ENCODE measurements at places on chromosomes 16 and 17. TPM values are rescaled to one million over a fixed set of nuclear protein-coding genes. Genes with fewer than 3 reads are reported as not detected.

GRCh38 chr17:14919631-14920213 is 345.4 kb downstream of the PMP22 start:
- no peak for DNase-seq

DNA sequence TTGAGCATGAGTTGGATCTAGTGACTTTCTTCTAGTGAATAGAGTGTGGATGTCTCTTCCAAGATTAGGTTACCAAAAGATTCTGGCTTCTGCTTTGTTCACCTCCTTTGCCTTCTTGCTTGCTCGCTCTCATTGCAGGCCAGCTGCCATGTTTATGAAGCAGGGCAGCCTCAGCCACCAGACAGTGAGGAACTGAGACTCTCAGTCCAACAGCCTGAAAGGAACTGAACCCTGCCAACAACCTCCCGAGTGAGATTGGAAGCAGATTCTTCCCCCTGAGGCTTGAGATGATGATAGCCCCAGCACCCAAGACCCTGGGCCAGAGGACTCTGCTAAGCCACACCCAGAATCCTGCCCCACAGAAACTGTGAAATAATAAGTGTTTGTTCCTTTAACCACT is 48.4 kb downstream of the NOG start:
- DNase-seq: no peak

GRCh38 chr16:64991001-64991400 is 130.9 kb downstream of the CDH11 start:
- DNase-seq: no peak

- DNase-seq: no peak
These were observed 10.0 kb upstream of the NOS2 start for GRCh38 chr17:27810211-27810901.

DNA sequence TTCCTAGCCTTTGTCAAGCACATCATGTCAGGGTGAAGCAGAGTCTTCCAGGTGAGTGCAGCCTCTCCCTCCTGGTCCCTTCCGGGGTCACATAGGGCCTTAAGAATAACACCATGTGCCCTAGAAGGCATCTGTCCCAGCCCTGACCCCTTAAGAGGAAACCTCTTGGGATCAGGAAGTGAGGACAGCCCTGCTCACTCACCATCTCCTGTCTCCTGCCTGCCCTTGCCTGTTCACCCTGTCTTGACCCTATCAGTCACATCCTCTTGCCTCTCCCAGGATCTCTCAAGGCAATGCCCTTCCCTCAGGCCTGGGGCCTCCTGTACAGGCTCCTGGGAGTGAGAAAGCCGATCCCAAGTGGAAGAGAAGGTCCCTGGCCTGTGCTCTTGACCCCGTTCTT is 13.9 kb downstream of the MYL4 start:
- DNase-seq: no peak

DNA sequence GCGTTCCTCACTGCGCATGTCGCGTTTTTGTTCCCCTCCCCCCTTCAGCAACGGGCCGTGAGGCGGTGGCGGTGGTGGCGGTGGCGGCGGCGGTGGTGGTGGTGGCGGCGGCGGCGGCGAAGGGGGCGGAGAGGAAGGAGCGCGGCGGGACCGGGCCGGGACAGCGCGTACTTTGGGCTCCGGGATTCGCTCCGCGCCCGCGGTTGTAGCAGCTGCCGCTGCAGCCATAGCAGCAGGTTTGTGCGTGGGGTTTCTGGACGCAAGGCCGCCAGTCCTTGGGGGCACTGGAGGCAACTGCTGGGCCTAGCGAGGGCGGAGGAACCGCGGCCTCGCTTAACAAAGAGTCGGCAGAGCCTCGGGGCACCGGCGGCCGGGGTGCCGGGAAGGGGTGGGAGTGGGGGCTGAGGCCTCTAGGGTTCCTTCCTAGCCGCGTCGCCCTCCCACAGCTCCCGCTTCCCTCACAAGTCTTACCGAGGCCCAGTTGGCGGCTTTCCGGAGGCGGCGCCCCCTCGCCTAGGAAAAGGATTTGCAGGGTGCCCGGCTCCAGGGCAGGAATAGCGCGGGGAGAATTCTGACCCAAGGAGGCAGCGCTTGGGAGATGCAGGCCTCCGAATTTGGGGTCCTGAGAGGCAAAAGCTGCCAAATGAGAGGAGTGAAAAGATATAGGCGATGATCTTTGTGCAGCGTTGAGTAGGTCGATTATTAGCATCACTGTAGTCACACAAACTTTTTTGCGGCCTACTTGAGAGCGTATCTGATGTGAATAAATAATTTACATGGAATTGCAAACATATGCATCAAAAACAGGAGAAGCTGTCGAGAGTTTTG is at the start of gene DDX42:
Gene DDX42 (plus strand): TSS at position 30 of the 828 bp plus-strand sequence. CDS start 12,880 bp downstream, outside the sequence.
- no peak for DNase-seq

GRCh38 chr16:54652201-54652770 is 278.4 kb upstream of the IRX5 start:
- no peak for DNase-seq

GRCh38 chr17:79022507-79022991 is 1.4 kb upstream of the C1QTNF1 start:
- no peak for DNase-seq

- DNase-seq: no peak
These were observed 188.0 kb upstream of the TNRC6C start for GRCh38 chr17:77770331-77771105.

DNA sequence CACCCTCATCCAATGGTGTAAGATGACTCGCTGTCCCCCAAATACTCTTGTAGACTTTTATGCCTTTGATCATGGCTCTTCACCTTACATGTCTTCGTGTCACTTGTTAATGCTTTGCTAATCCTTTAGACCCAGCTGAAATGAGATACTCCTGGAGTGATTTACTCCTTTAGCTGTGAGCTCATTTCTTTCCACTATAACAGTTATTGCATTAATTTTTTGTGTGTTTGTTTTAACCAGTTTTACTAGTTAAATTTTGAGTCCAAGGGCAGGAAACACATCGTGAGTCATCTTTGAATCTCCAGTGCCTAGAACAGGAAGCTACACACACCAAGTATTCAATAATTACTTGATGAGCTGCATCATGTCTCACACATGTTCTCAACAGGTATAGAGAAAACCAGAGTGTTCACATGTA is 6.5 kb upstream of the CTCF start:
- peak; percentile 68 for DNase-seq

- peak; percentile 82 for DNase-seq
These were observed at the start of gene CORO6 for GRCh38 chr17:29622337-29623282. Gene CORO6, minus strand, starts transcription at chr17:29622912. Its CDS starts 1,491 bp downstream, at chr17:29621421.

GRCh38 chr17:2455956-2456355 is 55.1 kb upstream of the MNT start:
- DNase-seq: no peak

- DNase-seq: no peak
These were observed 94.2 kb downstream of the NTN1 start for GRCh38 chr17:9115214-9116191.

GRCh38 chr16:4298761-4299522 is 16.9 kb upstream of the GLIS2 start:
- no peak for DNase-seq

GRCh38 chr16:50121278-50121677 is 31.8 kb upstream of the TENT4B start:
- DNase-seq: no peak

DNA sequence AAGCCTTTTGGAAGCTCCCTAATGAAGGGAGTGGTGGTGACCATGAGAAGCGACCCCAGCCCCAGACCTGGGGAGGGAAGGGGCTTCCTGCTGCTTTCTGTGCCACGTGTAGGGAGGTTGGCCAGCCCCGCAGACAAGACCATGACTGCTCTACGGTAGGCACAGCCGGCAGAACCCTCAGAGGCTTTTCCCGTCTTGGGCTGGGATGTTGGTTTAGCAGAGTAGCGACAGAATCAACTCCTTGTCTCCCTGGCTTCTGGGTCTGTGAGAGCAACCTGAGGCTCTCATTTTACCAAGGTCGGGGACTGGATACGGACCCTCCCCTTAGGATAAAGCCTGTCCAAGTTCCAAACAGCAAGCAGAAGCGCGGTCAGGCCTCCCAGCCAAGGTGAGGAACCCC is 123.3 kb downstream of the AXIN2 start:
- no peak for DNase-seq

DNA sequence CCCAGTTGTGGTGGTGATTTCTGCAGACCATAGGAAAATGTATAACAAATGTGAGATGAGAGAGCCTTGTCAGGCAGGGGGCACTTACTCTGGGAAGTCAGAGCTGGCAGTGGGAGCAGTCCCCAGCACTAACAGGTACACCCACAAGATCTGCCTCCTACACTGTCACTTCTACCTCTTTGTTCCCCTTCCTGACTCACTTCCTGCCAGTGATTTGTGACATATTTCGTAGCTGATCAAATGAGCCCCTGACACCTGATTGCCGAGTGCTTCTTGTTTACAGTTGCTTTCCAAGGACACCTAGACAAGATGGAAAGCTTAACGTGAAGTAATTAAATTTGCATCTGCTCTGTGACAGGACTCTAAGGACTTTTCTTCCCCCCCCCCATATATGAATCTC is 40.5 kb downstream of the FTO start:
- no peak for DNase-seq

DNA sequence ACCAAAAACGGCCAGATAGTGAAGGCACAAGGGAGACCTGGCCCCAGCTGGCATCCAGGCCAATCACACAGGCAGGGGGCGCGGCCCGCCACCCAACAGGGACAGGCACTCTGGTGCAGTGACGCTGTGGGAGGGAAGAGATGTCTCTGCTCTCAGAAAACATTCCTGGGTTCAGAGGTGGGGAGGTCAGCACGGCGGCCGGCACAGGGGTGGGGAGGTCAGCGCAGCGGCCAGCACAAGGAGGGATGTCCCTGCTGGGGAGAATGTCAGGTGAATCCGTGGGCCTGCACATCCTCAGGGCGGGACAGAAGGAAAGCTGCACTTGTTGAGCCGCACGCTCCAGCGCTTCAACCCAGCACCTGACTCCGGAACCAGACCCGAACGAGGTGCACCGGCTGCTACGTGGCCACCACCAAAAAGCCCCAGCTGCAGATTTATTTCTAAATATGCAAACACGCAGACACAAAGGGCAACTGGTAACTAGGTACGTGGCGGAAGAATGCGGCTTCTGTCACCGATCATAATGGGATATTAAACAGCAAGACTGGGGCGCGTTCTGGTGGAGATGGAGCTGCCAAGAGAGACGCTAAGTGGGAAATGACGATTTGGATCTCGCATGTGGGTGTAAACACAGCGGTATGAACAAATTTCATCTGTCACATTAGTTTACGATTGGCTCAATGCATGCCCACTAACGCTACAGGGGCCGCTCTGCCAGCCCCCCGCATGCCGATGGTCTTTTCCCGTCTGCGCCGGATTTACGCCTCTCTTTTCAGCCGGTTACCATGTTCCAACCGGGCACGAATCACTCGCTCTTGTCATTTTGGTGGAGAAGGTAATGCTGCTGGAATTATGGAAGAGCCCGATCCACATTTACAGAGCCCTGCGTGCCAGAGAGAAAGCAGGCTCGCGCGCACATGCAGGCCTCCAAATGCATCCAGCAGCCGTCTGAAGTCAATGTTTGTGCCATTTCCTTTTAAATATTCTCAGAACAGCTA is 15.5 kb downstream of the SLC38A10 start:
- DNase-seq: no peak

GRCh38 chr16:65098916-65099315 is 22.9 kb downstream of the CDH11 start:
- DNase-seq: no peak

- DNase-seq: peak; percentile 60
These were observed at the start of gene MTMR4 for GRCh38 chr17:58513965-58514769. Gene MTMR4, minus strand, starts transcription at chr17:58514638. Its CDS starts 231 bp downstream, at chr17:58514407.

DNA sequence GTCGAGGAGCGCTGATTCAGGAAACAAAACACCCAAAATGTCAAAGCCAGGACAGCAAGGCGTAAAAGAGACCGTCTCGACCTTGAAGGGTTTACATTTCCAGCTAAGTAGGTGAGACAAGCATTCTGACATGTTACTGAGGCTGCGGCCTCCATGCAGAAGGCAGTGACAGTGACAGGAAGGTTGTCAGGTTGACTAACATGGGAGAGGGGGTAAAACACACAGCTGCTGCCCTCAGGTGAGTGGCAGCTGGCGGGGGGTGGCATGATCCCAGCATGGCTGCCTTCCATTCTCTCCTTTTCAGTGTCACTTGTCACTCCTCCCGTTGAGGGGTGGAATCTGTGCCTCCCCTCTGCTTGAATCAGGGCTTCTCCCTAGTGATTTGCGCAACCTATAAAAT is 31.9 kb upstream of the CRHR1 start:
- DNase-seq: no peak

- no peak for DNase-seq
These were observed 204.0 kb upstream of the WSB1 start for GRCh38 chr17:27089929-27090247.

- peak; percentile 33 for DNase-seq
These were observed 31.1 kb downstream of the RAI1 start for GRCh38 chr17:17712268-17712924.

- DNase-seq: no peak
These were observed 222.7 kb upstream of the CIBAR2 start for GRCh38 chr16:85334718-85335583.

Gene SPIRE2
- total RNA-seq: 6.5 TPM

Gene UBE2O
- 40.2 TPM for total RNA-seq

Gene CHST5
- total RNA-seq: not detected

Gene ORC6
- total RNA-seq: 5.9 TPM

Gene C16orf89
- total RNA-seq: not detected

Gene BEAN1
- not detected for total RNA-seq

Gene PRDM7
- not detected for total RNA-seq

Gene KIF18B
- 0.53 TPM for total RNA-seq

Gene TAC4
- total RNA-seq: not detected

Gene OR3A3
- not detected for total RNA-seq

Gene WNT9B
- total RNA-seq: not detected

Gene TSPAN10
- total RNA-seq: 0.35 TPM

Gene BAIAP3
- total RNA-seq: 17.7 TPM

Gene TBC1D3
- total RNA-seq: not detected

Gene PLA2G10
- total RNA-seq: not detected

Gene OR1D5
- not detected for total RNA-seq

Gene PIMREG
- total RNA-seq: 0.78 TPM

Gene CAPN15
- total RNA-seq: 275 TPM

Gene TBC1D3B
- total RNA-seq: 8.2 TPM

Gene KRTAP1-1
- not detected for total RNA-seq
